ENCODE measurements at places on chromosomes 1 and 21.

DNA sequence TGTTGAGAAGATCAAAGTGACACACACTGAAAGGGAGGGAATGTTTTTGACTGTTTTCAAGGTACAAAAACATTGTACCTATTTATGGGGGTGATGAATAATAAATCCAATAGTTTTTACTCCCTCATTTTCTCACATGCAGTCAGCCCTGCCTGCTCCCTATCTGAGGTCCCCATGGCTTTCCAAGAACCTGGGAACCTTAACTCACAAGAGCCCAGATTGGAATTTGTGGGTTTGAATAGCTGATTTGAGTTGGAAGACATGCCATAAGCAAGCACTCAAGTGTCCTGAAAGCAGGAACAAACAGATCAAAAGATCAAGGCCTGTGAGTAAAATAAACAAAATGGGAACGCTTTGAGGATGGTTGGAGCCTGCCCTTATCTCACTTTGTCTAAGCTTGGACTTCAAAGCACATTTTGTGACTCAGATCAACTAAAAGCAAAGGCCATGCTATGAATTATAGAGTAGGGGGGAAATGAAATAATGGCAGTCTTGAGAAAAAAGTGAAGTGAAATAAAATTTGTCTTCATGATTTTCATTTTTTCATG lies 136.6 kb downstream of the LYPLAL1 start:
- DNase-seq = no peak

DNA sequence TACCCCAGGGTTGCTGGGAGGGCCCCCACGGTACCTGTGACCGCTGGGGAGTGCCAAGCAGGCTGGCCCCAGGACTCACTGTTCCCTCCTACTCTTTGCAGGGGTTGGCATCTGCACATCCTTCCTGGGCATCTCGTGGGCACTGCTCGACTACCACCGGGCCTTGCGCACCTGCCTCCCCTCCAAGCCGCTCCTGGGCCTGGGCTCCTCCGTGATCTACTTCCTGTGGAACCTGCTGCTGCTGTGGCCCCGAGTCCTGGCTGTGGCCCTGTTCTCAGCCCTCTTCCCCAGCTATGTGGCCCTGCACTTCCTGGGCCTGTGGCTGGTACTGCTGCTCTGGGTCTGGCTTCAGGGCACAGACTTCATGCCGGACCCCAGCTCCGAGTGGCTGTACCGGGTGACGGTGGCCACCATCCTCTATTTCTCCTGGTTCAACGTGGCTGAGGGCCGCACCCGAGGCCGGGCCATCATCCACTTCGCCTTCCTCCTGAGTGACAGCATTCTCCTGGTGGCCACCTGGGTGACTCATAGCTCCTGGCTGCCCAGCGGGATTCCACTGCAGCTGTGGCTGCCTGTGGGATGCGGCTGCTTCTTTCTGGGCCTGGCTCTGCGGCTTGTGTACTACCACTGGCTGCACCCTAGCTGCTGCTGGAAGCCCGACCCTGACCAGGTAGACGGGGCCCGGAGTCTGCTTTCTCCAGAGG lies 6.8 kb downstream of the XKR8 start:
- no peak for DNase-seq

DNA sequence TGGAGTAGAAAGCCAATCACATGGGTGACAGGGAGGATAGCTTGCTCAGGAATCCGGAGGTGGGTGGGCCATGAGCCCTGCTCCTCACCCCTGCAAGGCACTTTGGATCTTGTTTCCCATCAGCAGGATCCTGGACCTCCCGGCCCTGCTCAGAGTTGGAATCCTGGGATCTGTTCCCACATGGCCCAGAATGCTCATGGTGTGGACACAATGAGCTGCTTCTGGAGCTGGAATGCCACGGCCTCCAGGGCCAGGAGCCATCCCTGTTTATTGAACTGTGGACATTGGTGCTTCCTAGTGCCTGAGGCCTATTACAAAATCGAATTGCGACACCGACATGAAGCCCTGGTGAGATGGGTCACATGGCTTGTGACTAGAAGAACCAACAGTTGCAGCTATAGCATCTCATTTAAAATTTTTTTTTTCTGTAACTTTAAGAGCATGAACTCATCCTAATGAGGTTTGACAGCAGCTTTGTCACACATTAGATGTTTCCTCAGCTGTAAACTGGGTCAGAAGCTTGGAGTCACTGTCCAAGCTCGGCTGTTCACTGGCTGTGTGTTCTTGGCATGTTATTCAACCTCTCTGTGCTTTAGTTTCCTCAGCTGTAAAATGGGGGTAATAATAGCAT lies 40.4 kb upstream of the GOLT1A start:
- no peak for DNase-seq

DNA sequence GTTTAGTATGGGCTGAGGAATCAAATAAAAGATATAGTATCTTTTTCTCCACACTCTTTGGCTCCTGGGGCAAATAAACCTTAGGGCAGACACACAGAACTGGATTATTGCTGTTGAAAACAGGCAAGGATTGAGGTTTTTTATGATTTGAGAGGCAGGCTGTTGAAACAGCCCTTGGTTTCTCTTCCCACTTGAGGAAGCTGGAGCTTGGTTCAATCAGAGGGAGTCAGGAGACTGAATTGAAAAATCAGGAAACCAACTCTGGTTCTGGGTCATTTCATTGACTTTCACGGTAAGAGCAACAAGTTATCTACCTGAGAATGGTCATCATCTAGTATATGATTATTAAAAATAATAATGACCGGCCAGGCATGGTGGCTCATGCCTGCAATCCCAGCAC lies 108.4 kb downstream of the CNIH3 start:
- DNase-seq = no peak

GRCh38 chr1:109821221-109821669 lies 57.5 kb upstream of the EPS8L3 start:
- DNase-seq = no peak

DNA sequence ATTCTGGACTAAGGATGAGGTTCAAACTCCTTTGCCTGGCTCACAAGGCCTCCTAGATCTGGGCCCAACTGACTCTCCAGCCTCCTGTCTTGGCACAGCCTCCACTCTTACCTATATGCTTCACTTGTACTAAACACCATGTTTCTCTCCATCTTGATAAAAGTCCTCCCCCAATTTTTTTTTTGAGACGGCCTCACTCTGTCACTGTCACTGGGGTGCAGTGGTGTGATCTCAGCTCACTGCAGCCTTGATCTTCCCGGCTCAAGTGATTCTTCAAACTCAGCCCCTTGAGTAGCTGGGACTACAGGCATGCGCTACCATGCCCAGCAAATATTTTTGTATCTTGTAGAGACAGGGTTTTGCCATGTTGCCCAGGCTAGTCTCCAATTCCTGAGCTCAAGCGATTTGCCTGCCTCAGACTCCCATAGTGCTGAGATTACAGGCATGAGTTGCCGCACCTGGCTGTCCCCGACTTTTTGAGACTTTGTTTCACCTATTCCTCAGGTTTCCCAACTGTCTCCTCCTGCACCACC lies 39.7 kb downstream of the CD34 start:
- no peak for DNase-seq

All from CD4-positive, alpha-beta T cell treated with Interleukin-17A for 1 hour (primary cell).